NCI-H2081 treated with DMSO at 0.1 percent for 48 hours (cell line): ENCODE measurements at places on chromosomes 1 and 21.

GRCh38 chr1:203930342-203930741 lies 68.9 kb downstream of the SNRPE start:
- no peak for DNase-seq

- DNase-seq: no peak
Measured at GRCh38 chr1:30677471-30677870, 45.9 kb downstream of the MATN1 start.

DNA sequence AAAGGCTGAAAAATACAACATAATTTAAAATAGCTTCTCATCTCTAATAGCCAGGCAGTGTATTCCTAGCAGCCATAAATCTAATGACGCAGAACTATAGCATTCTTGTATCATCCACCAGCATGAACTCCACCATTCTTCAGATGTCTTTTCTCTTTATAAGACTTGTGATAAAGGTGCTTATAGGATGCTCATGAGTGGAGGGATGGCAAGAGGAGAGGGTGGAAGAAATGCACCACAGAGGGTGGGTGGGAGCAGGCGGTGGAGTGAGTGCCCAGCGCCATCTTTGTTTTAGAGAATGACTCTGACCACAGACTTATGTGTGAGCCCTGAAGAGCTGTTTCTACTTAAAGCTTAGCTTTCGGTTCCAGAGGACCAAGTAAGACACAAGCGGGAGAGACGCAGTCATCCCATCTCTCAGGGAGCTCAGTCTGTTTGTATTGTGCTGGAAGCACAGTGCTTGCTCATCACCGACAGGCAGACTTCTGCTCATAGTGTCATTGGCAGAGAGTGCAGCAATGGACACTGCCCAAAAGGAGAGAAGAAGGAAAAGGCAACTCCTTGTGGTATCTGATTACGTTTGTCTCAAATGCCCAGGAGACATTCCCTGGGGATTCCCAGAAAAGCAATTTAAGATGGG lies 65.6 kb downstream of the KCNJ15 start:
- DNase-seq: no peak

GRCh38 chr1:85146972-85147359 lies 53.9 kb downstream of the SYDE2 start:
- no peak for DNase-seq

- DNase-seq: no peak
Measured at GRCh38 chr1:27832762-27833161, 2.2 kb downstream of the PPP1R8 start.

- DNase-seq: no peak
Measured at GRCh38 chr1:157948312-157949073, 45.0 kb upstream of the KIRREL1 start.

GRCh38 chr1:10839188-10839770 lies 42.8 kb upstream of the CASZ1 start:
- DNase-seq: no peak

- DNase-seq: no peak
Measured at GRCh38 chr1:195466639-195467038, 1141.6 kb downstream of the KCNT2 start.

GRCh38 chr1:40985161-40985560 lies 5.7 kb downstream of the CTPS1 start:
- DNase-seq: no peak

- DNase-seq: no peak
Measured at GRCh38 chr1:69657971-69658370, 90.2 kb downstream of the LRRC7 start.

GRCh38 chr1:66505671-66506392 lies 28.1 kb upstream of the SGIP1 start:
- DNase-seq: no peak

DNA sequence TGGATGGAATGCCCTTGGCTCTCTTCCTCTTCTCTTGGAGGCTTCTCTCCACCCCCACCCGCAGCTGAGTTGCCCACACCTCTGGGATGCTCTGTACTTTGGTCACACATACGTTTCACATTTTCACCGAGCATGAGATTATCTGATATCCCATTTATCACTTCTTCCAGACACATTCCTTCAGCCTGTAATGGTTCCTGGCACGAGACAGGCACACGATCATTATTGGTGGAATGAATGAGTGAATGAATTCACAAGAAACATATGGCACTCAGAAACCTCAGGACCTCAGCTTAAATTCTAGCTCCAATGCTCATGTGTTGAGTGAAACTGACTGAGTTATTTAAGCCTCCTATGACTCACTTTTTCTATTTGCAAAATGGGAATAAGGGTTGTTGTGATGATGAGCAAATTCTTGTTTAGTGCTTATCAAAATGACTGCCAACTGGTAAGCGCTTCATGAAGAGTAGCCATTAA lies 242.7 kb upstream of the JUN start:
- no peak for DNase-seq

DNA sequence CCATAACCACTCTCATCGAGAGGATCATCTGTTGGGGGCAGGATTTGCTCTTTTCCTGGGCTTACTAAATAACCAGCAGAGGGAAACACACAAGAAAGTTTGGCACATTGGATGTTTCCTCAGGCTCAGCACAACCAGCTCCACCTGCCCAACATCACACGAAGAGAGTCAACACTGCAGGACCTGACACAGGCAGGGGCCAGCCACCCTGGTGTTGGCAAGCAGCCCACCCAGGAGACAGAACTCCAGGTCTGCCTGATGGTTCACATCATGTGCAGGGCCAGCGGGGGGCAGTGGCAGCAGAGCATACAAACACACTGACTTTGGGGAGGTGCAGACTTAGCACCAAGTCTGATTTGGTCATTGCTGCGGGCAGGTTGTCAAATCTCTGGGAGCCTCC lies 182.3 kb upstream of the GALNT2 start:
- DNase-seq: peak; percentile 40

DNA sequence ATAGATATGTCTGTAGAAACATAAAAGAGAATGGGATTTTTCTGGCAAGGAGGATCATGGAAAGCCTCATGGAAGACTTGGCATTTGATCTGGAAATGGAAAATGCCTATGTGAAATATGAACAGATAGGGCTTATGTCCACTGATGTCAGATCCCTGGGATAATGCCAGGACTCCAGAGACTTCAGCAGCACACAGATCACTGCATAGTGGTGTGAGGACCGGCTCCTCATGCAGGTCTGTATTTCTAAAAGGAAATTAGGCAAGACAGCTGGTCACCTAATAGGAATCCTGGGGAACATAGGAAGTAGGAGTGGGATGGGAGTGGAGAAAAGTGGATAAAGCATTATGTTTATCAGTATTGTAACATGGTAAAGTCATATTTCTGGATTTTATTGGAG lies 56.8 kb upstream of the IPO9 start:
- no peak for DNase-seq
